ENCODE measurements at places on chromosomes 2 and 18. TPM values are rescaled to one million over a fixed set of nuclear protein-coding genes. Genes with fewer than 3 reads are reported as not detected.

- DNase-seq, result no peak
Measured at GRCh38 chr18:68152770-68153169, 562.1 kb downstream of the TMX3 start.

- DNase-seq, result peak; percentile 87
Measured at GRCh38 chr18:68735483-68736343, 20.8 kb upstream of the TMX3 start.

Gene IL36G
- not detected for total RNA-seq

DNA sequence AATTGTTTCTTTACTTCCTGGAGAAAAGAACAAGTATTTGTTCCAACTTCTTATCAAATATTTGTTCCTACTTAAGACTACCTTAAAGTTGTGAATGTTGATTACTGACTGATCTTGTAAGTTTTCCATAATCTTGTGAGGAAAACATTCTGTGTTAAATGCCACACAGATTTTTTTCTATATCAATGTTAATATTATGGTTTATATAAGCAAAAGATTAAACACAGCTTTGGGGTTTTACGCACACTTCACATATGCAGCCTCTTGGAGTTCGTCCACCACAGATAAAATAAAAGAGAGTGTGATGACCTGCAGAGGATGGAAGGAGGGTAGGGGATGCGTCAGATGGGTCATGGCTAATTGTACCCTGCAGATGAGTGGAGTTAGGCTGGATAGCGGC, 780.0 kb upstream of the SALL3 start:
- DNase-seq, result no peak

GRCh38 chr2:8119782-8120505, 561.9 kb upstream of the ID2 start:
- DNase-seq, result peak; percentile 91

Gene PARD6G
- 0.54 TPM for total RNA-seq

Gene METAP1D
- 4.0 TPM for total RNA-seq

DNA sequence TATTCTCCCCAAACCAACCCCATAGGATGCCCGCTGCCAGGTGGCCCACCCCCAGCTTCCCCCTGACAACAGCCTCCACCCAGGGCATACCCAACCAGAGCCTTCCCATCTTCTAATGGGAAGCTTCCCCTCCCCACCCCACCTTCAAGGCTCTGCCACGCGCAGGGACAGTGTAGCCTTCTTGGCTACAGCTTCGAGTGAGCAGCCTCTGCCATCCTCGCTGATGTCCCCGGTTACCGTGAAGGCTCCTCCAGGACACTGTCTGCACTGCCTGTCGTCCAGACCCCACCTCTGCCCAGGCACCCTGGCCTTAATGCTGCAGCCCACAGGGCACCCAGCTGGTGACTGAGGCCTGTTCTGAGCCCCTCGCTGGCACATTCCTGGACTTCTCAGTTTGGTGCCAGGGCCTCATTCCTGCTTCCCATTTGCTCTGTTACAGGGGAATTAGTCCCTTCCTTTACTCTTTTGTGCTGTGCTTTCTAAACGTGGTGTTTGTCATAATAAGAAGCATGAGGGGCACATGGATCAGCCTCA, 13.0 kb upstream of the ADNP2 start:
- no peak for DNase-seq

DNA sequence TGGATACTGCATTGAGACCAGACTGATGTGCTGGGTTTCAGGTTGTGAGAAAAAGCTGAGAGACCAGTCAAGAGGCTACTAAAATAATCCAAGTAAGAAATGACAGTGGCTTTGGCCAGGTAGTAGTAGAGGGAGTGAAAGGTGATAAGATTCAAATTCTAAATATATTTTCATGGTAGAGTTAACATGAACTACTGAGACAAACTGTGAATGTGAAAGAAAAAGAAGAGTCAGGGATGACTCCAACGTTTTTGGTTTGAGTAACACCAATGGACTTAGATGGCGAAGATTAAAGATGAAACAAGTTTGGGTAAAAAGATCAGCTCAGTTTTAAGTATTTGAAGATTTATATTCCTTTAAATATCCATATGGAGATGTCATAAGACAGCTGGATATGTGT, 209.4 kb downstream of the ZEB2 start:
- no peak for DNase-seq

DNA sequence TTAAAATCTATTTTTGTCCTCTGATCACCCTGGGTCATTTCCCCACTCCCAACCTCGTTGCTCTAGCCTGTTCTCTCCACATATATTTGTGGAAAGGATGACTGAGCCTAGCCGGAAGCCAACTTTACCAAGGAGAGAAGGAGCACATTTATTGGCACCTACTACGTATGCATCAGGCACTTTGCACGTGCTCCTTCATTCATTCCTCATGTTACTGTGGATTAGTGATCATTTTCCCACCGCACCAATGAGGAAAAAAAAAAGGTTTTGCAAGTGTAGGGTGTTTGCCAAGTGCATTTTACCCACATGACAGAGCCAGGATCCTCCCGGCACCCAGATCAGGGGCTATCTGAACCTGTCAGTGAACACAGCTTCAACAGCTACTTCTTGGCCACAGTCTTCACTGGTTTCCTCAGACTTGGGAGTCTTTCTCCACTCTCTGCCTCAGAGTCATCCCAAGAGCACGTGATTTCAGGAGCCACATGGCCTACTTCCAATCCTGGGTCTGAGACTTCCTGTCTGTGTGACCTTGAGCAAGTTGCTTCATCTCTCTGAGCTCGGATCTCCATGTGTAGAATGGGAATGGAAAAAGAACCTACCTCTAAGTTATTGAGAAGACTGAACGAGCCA, 1.9 kb upstream of the C1QL2 start:
- peak; percentile 11 for DNase-seq

DNA sequence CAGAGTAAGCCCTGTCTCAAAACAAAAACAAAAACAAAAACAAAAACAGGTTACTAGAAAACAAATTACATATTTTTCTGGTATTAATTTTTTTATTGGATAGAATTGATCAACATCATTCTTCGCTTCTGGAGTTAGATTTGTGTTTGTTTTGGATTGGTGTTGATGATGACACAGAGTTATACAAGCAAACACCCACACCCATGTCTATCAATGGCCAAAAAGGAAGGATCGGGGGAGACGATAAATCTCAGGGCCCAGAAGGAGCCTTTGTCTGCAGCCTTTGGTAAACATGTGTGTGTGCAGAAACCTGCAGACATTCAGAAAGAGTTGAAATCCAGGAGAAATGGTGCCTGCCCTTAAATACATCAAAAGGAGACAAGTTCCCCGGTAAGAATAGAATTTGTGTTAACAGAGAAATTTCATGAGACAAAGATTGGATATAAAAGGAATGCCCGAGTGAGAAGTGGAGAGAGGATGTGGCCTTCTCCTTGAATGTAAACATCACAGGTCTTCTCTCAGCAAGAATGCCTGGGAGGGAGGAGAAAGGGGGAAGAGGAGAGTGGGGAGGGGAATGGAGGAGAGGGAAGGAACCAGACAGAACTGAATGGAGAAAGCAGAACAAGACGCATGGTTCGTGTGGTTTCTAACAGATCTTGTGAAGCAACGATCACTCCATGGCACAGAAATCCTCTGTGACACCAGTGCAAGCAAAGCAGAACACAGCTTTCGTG, 40.4 kb upstream of the TMEM178A start:
- no peak for DNase-seq

GRCh38 chr2:241002275-241003046, 4.0 kb downstream of the SNED1 start:
- no peak for DNase-seq

Gene DNAJC5G
- not detected for total RNA-seq

- no peak for DNase-seq
Measured at GRCh38 chr2:142940606-142941223, 63.3 kb downstream of the KYNU start.

- no peak for DNase-seq
Measured at GRCh38 chr2:95165030-95165370, 609 bp upstream of the ZNF2 start.

- no peak for DNase-seq
Measured at GRCh38 chr2:182898718-182899117, 32.3 kb upstream of the FRZB start.
